ENCODE measurements at places on chromosomes 12 and 14.

- no peak for DNase-seq
These were observed 860.9 kb upstream of the MDGA2 start for GRCh38 chr14:48536318-48536717.

DNA sequence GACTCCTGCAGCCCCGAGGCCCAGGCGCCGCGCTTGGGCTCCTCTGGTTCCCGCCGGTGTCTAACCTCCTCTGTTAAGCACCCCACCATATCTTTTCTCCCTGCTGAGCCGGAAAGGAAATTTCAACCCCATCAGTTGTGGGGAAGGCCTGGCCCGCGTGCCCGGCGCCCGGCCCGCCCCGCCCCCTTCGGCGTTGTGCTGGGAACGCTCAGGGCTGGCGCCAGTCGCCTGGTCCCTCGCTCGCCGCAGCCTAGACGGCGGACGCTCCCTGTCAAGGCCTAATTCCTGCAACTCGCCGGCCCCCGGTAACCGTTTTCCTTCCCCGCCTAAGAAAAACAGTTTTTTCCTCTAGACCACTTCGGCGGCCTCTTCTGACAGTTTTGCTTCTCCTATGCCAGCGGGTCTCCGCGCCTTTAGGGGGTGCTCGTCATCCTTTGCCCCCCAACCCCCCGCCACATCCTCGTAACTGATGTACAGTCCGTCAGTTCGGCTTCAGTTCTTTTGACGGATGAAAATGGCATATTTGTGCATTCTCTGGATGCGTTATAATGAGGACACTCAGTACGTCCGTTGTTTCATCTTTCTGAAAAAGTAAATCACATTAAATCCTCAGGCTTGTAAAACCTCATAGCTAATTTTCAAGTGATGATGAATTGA is 506 bp upstream of the NAP1L1 start:
- peak; percentile 84 for DNase-seq

GRCh38 chr12:110475426-110475825 is 6.8 kb downstream of the FAM216A start:
- DNase-seq = no peak

GRCh38 chr12:102675672-102676071 is 195.3 kb upstream of the IGF1 start:
- DNase-seq = no peak

DNA sequence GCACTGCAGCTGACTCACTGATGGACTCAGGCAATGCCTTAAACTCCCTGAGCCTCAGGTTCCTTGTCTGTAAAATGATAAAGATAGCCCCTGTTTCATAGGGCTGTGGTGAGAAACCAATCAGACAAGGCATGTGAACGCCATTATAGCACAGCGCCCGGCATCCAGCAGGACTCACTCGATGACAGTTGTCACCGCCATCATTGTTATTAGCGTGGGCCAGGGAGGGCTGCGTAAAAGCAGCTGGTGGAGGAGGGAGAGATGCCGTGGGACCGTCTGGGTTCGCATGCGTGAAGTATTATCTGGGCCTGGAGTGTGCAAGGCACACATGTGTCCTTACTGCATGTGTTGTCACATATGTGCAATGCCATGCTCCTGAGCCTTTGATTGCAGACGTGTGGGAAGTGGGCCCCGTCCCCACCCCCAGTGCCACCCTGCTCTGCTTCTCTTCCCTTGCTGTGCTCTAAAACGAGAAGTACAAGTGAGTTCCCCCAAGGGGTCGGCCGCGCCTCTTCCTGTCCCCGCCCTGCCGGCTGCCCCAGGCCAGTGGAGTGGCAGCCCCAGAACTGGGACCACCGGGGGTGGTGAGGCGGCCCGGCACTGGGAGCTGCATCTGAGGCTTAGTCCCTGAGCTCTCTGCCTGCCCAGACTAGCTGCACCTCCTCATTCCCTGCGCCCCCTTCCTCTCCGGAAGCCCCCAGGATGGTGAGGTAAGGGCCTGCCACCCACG is at the start of gene PTPN6:
TSS of gene PTPN6 (plus strand) at position 546 of the 730 bp plus-strand sequence. CDS start at position 703, 157 bp downstream.
- no peak for DNase-seq

- no peak for DNase-seq
These were observed 46.2 kb downstream of the BCAT1 start for GRCh38 chr12:24902511-24903328.

DNA sequence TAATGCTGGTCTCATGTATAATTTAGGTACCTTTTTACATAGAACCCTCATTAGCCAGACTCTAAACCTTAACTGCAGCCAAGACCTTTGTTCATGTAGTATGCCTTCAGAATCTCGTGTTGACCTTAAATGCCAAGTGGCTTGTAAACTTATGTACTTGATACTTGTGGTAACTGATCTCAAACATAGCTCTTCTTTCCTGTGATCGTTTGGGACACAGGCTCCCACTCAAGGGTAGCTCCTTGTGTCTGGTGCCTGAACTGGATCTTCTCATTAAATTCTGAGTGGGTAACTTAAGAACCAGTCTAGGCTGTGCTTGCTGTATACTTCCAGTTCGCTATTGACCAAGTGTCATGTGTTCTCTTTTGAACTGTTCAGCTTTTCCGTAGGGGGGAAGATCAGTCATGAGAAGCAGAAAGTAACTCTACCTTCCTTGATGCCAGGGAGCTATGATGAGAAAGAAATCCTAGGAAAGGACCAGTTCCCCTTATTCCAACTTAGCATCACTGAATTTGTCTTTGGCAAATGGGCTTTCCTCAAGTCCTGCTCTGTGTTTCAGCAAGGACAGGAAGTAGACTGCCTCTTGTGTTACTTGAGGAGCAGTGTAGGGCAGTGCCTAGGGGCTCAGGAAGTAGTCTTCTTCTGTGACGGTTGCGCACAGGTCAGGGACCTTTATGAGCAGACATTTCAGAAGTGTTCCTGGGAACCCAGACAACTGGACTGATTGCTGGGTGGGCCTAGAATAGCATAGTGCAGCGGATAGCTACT is 2.5 kb downstream of the LGALS3 start:
- no peak for DNase-seq

DNA sequence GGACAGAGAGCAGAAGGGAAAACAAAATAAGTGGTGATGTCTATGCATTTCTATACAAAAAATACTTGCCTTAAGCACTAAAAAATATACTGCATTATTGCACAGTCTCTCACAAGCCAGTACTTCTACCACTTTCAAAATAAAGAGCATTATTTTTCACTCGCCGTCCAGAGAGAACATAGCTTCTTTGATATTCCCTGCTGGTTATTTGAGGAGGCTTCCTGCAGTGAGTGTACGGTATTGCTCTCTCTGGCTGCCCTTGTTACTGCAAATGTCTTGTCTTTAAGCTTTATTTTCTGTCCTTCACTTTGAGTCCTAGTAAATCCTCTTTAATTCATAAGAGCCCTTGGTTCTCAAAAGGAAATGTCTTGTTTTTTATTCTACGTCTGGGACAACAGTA is 81.1 kb downstream of the EML1 start:
- no peak for DNase-seq

GRCh38 chr14:34682787-34683321 is 31.5 kb downstream of the CFL2 start:
- no peak for DNase-seq

GRCh38 chr12:116631619-116632018 is 72.4 kb downstream of the MAP1LC3B2 start:
- no peak for DNase-seq

- no peak for DNase-seq
These were observed 704.3 kb upstream of the FLRT2 start for GRCh38 chr14:84825481-84826251.

- peak; percentile 5 for DNase-seq
These were observed 25.7 kb upstream of the PDZRN4 start for GRCh38 chr12:41162461-41162860.

DNA sequence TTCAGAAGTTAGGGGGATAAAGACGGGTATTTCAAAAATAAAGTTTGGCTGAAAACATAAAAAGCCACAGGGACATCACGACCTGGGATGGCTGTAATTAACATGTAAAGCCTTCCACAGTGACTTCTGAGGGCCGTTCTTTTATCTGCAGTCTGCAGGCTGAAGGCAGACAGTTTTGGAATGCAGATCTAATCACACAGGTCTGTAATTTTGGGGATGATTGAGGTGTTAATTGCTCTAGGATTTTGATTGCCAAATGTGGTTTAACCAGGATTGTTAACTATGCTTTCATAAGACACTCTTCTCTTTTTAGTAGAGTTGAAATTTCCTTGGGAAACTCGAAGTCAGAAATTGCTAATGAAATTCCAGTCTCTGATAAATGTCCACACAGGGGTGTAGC is 355.5 kb downstream of the ATP23 start:
- no peak for DNase-seq

DNA sequence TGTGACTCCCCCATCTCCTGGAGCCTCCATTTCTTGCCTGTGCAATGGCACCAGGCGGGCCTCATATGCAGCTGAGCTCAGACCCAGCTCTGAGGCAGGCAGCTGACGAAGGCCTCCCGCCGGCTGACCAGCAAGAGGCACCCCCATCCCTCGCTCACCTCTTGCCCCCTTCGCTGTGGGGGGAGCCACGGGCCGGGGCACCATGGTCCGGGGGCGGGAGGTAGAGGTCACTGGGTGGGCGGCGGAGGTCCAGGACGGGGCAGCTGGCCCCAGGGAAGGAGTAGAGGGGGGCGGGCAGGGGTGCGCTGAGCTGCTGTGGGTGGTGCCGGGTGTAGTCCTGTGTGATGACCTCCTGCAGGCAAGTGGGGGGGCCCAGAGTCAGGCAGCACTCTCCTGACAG is 39.4 kb downstream of the RFLNA start:
- no peak for DNase-seq

DNA sequence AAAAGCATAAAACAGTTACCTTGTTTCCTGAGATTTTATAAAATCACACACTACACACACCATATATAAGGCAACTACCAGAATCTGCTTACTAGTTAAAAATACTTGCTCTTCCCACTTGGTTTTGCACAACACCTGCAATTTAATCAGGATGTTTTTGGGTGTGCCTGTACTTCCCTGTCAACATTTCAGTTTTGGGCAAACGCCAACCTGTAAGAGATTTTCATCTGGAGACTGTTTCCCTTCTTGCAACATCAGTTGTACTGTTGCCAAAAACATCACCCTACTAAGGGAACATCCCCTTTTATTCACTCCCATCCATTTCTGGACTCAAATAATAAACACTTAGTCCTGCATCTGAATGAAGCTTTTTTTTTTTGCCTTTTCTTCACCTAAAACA is 172.3 kb downstream of the DUSP6 start:
- DNase-seq = peak; percentile 23

DNA sequence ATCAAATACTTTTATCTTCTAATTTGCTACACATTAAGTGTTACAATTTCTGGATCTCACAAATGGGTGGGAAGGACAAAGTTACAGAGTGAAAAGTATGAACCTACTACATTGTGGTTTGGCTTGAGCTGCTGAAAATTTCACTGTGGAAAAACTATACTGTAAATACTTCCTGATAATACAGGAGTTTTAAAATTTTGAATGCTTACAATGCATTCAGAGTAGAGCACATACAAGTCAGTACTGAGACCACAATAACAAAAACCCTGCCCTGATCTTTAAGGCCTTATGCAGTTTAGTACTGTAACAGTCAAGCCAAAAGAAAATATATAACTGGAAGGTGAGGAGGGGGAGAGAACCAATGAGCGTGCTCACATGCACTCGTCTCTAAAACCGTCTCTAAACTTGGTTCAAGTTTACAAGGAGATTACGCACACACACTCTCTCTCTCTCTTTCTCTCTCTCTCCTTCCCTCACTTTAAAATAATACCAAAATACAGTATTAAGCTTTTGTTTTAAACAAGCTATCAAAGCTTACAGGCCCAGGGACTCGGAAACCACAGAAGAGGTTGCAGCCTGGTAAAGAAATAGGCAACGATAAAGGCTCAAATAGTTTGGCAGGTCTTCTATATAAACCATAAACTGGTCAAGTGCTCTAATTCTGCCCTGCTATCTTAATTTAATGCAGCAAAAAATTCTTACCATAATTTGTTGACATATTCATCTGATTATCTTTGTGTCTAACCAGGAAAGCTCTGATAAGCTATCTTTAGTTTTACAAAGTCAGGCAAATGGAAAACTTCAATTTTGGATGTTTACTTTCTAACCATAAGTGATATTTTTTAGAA is 58.0 kb downstream of the ATF7 start:
- no peak for DNase-seq

- peak; percentile 89 for DNase-seq
These were observed 40.2 kb downstream of the UBE3B start for GRCh38 chr12:109517619-109518018.

DNA sequence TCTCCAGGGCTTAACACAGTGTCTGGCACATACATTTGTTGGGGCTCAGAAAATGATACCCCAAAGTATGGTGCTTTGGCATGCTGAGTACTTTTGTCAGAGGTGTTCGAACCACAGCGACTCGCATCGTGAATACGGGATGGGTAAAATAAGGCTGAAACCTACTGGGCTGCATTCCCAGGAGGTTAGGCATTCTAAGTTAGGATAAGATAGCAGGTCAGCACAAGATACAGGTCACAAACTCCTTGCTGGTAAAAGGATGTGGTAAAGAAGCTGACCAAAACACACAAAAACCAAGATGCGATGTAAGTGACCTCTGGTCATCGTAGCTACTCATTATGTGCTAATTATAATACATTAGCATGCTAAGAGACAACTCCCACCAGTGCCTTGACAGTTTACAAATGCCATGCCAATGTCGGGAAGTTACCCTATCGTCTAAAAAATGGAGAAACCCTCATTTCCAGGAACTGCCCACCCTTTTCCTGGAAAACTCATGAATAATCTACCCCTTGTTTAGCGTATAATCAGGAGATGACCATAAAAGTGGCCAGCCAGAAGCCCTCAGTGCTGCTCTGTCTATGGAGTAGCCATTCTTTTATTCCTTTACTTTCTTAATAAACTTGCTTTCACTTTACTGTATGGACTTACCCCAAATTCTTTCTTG is 3.3 kb upstream of the AEBP2 start:
- no peak for DNase-seq

DNA sequence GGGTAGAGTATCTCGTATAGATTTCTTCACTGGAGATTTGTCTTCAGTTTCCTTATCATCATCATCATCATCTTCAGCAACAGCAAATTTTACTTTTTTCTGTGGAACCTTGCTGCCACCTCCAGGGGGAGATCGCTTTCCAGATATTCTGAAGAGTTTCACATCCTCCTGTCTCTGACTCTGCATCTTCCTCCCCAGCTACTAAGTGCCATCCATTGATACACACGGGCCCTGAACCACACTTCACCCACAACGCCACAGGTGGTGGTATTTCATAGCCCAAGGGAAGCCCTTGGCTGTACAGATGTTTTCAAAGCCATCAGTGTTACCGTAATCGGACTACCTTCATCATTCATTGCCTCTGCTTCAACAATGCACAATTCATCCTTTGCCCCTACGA is 82.2 kb downstream of the PPP2R5C start:
- no peak for DNase-seq

DNA sequence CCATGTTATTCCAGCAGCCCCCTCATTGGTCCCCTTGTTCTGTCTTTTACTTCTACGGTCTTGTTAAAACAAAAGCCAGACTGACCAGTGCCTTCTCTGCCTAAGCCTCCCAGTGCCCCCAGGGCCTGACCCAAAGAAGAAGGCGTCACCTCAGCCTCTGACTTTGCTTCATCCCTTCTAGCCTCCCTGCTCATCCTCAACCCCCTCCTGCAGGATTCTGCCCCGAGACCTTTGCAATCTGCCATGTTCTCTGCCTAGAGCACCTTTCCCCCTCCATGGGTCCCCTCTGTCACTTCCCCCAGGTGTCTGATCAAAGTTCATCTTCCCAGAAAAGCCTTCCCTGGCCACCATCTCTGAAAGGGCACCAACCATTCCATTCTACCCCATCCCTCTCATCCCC is 7.9 kb upstream of the RBM19 start:
- DNase-seq = no peak

GRCh38 chr12:9364224-9365176 is 156.3 kb upstream of the PZP start:
- no peak for DNase-seq
